DMS79 (cell line): ENCODE measurements at places on chromosomes 12 and 14.

DNA sequence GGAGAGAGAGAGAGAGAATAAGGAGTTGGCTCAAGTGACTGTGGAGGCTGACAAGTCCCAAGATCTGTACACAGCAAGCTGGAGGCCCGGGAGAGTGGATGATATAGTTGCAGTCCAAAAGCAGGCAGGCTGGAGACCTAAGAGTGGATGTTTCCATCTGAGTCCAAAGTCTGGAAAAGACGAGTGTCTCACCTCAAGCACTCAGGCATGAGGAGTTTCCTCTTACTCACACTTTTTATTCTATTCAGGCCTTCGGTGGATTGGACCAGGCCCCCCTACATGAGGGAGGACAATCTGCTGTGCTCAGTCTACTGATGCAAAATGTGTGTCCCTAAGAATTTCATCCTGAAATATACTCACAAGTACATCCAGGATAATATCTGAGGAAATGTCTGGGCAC, 484.6 kb downstream of the VRK1 start:
- DNase-seq = no peak

GRCh38 chr12:95790033-95790916, at the start of gene NTN4:
TSS of gene NTN4 (minus strand) at chr12:95790764. CDS start at chr12:95790309, 455 bp downstream.
- peak; percentile 9 for DNase-seq

- DNase-seq = no peak
Observed at GRCh38 chr14:59017285-59017965, 171.0 kb upstream of the DAAM1 start.

DNA sequence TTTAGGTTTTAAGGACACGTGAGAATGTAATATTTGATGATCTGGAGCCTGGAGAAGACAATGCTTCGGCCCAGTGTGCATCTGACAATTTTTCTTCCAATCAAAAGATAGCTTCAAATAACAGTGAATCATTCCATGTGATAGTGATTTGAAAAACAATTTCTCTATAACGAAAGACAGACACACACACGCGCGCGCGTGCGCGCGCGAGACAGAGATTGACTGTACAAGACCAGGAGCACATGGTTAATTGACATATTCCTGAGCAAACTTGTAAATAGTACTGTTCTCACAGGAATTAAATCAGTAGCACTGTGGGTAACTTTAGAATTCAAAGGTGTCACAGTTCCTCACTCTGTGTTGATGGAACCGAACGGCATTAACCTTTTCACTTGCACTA, 287.5 kb upstream of the LMO3 start:
- no peak for DNase-seq
